ENCODE measurements at places on chromosomes 12 and 14.
A peak's percentile ranks its signal among the peaks of the same experiment; 100 is the strongest.

DNA sequence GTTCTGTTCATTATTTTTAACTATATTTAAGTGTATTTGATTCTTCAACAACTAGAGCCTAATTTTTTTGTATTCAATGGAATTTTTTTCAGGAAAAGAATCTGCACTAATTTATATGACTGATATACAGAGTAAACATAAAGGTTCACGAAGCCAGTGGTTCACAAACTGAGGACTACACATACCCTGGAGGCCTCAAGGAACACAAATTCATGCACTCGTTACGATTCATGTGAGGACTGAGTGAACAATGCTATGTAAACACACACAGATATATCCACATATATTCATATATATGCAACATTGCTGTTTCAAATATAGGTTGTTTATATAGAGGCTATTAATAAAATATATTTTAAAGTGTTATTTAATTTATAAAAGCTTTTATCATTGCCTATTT, 137.8 kb downstream of the PHLDA1 start:
- DNase-seq = no peak

- no peak for DNase-seq
These were observed 132.5 kb upstream of the RFLNA start for GRCh38 chr12:124162151-124163110.

- no peak for DNase-seq
These were observed 88.5 kb downstream of the GCH1 start for GRCh38 chr14:54814076-54814475.

DNA sequence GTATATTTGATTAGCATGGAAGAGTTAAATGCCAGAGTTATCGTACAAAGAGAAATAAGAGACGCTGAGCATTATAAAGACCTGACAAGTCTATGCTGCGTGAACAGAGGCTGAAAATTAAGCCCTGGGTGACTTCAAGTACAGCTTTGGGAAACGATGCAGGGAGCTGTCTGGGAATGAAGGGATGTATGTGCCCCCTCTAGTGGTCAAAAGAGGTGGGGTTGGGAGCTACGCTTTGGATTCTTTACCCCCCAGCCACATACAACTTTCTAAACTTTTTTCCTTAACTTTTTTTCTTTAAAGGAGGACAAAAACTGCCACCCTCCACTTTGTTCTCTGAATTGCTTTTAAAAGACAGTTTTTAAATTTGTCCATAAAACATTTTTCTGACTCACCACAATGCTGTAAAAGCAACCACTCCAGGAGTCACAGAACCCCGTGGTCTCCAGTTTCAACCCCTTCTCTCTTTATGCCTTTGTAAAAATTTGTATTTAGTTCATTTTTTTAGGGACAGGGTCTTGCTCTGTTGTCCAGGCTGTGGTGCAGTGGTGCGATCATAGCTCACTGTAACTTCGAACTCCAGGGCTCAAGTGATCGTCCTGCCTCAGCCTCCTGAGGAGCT, 59.4 kb downstream of the ZNF664 start:
- DNase-seq = no peak

DNA sequence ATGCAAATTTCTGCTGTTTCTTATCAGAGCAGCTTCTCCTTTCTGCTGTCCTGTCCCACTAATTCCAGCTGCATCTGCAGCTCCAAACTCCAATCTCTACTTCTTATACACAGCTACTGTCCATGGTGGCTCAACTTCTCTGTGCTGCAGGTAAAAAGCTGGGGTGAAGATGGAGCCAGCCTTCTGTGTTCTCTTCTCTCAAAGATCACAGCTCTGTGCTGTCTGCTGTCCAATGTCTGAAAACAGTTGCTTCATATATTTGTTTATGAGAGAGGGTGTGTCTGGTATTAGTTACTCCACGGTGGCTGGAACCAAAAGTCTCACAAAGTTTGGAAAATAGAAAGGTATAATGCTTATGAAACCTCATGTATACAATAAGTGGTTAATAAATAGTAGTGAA, 445.8 kb upstream of the TBX3 start:
- no peak for DNase-seq

- DNase-seq = no peak
These were observed 52.2 kb downstream of the TMTC1 start for GRCh38 chr12:29731591-29731990.

DNA sequence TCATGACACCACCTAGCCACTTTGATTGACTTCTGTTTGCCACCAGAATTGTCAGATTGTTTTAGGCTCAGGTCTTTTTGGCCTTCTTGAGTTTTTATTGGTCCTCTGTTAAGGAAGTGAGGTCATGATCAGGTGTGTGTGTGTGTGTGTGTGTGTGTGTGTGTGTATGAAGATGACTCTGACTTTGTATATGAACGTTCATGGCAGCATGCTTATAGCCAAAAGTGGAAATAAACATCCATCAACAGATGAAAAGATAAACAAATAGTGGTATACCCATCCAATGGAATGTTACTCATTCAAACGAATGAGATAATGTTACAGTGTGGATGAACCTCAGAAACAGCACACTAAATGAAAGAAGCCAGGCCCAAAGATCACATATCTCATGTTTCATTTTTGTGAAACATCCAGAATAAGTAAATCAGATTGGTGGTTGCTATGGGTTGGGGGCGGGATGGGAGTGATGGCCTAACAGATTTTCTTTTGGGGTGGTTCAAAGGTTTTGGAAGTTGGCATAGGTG, 258.6 kb downstream of the KTN1 start:
- no peak for DNase-seq

GRCh38 chr14:36207500-36207899, 31.0 kb upstream of the PTCSC3 start:
- DNase-seq = no peak

DNA sequence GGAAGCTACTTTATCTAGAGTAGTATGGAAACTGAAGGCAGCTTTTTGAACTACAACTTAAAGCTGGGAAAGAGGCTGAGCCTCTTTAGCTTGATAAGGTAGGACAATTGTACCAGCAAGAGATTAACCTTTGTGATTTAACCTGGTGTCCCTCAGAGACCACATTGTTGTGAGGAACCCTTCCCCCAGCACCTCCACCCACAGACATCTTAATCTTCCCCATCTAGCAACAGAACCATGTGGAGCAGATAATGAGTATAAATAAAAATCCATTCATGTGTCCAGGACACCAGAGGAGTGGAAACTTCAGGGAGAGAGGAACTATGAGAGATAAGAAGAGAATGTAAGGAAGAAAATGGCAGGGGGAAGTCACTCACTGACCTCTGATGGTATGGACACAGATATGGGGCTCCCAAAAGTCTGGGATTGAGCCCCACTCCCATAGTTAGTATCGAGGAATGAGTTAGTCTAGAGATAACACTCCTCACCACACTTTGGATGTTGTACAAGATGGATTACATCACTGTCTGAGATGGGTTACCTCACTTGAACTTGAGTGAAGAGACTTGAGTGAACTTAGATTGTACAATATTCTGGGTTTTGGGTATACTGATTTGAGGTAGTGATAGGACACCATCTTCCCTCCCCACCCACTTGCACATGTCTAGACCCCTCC, 33.9 kb upstream of the SLC38A2 start:
- no peak for DNase-seq

GRCh38 chr12:62259631-62259992, 592 bp upstream of the USP15 start:
- DNase-seq = no peak

DNA sequence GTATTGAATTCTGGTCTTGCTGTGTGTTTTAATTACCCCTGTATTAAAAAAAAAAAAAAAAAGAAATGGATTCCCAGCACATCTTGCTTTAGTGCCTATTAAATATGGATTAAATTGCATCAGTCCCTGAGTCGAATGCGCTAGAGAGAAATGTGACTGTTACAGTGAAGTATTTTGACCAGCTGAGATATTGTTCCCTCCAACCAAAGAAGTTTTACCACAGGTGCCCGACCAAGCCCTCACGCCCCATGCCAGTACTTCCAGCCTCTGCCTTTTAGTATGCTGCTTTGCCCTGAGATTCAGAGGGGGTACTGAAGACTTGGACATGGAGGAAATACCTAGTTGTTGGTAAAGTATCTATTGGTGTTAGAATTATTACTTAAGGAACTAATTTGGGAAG, 159.7 kb downstream of the TTLL5 start:
- no peak for DNase-seq

- DNase-seq = no peak
These were observed 57.4 kb downstream of the FBXO33 start for GRCh38 chr14:39374851-39375250.

DNA sequence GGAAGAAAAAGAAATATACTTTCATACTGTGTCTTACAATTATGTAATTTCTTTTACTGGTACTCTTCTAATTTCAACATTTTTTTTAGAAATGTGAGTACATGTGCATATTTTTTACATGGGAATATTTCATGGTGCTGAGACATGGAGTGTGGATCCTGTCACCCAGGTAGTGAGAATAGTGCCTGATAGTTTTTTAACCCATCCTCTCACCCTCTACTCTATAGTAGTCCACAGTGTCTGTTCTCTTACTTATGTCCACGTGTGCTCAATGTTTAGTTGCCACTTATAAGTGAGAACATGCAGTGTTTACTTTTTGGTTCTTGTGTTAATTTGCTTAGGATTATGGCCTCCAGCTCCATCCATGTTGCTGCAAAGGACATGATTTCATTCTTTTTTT, 548.8 kb downstream of the AACS start:
- no peak for DNase-seq

DNA sequence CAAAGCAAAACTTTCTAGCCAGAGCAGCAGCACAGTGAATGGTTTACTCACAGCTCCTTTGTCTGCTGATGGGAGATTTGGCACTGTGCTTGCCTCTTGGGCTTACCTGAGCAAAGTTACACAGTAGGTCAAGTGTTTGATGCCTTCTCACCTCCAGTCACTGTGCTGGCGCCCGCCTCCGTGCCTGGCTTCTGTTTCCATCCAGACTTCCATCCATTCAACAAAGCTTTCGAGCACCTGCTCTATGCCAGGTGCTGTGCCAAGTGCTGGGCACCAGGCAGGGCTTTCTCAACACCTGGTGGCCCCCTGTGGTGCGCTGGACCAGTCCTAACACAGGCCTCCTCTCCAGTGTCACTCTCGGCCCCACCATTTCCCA, 199.2 kb upstream of the EEA1 start:
- DNase-seq = no peak

- DNase-seq = no peak
These were observed 9.0 kb downstream of the PCNX1 start for GRCh38 chr14:70916300-70916699.

DNA sequence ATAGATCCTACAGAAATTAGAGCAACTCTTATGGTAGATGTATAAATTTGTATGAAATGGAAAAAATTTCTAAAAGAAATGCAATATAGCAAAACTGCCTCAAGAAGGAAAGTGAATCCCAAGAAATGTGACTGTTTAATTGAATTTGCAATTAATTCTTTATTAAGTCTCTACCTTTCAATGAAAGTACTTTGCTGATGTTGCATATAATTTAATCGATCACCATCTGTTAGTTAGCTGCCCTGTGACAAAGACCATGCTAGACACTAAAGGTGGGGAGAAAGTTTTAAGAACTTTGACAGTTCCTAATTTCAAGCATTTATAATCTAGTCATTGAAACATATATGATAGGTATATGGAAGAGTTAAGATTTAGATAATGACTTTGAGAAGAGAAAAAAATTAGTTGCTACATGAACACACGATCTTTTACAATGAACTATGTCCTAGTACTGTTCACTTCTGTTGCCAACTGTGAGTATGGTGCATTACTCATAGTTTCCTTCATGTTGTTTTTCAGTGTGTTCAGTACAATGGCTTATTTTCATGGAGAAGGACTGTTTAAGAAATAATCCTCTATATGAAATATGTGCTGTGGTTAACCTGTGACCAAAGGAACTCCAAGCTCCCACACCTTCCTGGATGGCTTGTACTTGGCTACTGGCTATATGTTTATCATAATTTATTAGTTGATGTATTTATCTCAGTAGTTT, 128.4 kb downstream of the METTL25 start:
- no peak for DNase-seq

DNA sequence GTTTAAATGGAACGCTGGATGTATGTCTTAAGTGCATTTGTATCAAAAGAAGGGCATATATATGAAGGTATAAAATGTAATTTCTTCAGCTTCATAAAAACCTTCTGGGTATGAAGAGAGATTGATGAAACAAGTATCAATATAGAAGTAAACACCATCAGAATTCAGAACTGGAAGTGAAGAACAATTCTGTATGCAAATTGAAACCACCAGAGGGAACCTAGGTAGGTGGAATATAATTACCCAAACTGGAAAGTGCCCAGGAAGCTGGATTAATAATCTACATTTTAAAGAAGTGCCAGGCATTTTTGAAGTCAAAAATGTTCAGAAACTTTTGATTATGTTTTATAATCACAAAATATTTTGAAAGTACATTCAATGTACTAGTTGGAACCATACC, 336.2 kb upstream of the GARIN6 start:
- DNase-seq = no peak

- DNase-seq = no peak
These were observed 50.5 kb upstream of the CCDC175 start for GRCh38 chr14:59627011-59627520.

- DNase-seq = no peak
These were observed 22.1 kb downstream of the EMP1 start for GRCh38 chr12:13218641-13219040.

DNA sequence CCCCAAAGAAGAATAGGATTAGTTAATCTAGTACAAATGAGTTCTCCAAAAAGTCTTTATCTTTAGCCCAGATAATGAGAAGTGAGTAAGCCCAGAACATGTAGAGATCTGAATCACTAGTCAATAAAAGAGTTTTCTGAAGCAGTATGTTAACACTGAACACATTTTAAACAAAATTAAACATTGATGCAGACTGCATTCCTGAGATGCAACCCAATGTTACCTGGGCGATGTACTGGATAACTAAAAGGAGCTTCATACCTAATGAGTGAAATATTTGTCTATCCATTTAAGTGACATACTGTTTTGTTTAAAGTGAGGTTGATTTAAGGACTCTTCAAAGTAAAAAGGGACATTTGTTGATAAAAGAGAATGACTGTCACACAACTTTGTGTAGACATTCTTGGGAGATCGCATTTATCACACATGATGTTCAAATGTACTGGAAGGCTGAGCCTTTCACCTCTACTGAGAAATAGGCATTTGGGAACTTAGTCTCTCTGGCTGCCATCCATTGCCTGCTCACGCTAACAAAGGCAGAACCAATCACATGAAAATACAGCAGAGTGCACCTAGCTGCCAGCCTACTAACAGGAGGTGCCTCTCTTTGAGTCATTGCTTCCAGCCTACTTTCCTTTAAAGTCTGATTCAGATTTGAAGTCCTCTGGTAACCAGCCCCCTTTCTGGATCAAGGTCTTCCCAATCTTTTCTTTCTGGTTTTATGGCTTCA, 287.7 kb downstream of the BTG1 start:
- no peak for DNase-seq

GRCh38 chr12:94262228-94263010, 114.0 kb downstream of the PLXNC1 start:
- DNase-seq = peak; percentile 41
